ENCODE measurements at places on chromosomes 2 and 18.

- DNase-seq = no peak
Observed at GRCh38 chr2:15074751-15075700, 442.5 kb downstream of the LRATD1 start.

DNA sequence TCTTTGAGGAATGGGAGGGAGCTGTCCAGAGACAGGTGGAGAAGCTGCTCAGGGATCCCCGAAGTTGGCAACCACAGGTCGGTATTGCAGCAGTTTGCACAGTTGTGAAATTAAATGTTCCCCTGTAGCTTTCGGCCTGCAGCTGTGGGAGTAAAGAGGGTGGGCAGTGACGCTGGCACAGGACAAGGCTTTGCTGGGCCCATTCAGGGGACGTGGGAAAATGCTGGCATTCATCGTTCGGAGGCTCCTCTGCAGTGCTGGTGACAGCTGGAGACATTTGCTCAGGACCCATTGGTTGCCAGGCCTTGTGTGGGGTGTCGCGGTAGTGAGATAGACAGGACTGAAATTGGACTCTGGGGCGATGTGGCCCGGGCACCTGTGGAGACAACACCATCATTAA, 173.7 kb downstream of the MYCN start:
- no peak for DNase-seq

DNA sequence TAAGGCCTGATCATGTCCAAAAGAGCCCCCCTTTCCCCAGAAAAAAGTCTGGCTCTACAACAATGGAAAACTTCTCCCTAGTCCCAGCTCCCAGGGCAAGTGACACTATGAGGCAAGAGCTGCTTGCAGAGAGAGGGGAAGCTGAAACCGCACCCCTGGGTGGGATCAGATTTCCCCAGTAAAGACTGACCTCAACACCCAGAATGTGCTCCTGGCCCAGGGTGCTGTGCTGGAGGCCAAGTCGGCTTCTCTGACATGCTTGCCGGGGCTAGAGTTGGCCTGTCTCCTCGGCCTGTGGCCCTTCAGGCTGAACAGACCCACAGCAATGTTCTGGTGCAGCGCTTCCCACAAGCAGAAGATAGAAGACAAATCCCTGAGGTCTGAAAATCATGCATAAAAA, 18.4 kb upstream of the ST8SIA3 start:
- DNase-seq = no peak

DNA sequence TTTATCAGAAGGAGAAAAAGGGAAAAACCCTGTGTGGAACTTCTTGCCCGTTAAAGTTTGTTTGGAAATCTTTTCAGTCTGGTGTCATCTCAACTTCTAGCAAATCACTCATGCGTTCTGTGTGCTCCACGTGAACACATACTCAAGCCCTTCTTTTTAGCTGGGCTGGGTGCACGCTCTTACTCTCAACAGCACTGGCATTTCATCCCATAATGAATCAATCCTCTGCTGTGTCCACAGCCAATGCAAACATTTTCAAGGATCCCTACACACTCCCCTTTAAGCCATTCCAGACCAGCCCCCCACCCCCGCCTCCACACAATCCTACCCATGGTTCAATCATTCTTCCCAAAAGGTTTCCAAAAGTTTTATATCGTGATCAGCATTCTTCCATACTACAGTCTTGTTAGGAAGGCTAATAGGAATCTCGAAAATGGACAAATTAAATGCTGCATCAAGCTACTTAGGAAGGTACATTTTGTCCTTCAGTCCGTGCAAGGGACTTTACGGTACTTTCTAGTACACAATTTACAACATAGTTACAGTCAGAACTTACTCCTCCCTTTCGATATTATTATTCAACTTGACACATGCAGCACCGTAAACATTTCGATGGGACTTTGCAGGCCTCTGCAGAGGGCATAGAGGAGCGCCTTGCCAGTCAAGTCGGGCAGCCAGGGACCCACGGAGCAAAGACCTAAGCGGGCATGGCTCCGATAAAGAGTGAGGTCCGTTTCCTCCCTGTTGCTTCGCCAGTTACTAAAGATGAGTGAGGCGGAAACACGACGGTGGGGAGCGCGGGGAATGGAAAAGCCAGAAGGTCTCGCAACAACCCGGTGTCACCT, 1.4 kb downstream of the PTGR3 start:
- DNase-seq = no peak

GRCh38 chr2:201858281-201859184, 52.2 kb downstream of the CDK15 start:
- DNase-seq = no peak

Measured in AG09319 (cell line).